ENCODE measurements at places on chromosomes 13 and 19.

GRCh38 chr13:93499991-93500390, 273.4 kb downstream of the GPC6 start:
- DNase-seq = no peak

DNA sequence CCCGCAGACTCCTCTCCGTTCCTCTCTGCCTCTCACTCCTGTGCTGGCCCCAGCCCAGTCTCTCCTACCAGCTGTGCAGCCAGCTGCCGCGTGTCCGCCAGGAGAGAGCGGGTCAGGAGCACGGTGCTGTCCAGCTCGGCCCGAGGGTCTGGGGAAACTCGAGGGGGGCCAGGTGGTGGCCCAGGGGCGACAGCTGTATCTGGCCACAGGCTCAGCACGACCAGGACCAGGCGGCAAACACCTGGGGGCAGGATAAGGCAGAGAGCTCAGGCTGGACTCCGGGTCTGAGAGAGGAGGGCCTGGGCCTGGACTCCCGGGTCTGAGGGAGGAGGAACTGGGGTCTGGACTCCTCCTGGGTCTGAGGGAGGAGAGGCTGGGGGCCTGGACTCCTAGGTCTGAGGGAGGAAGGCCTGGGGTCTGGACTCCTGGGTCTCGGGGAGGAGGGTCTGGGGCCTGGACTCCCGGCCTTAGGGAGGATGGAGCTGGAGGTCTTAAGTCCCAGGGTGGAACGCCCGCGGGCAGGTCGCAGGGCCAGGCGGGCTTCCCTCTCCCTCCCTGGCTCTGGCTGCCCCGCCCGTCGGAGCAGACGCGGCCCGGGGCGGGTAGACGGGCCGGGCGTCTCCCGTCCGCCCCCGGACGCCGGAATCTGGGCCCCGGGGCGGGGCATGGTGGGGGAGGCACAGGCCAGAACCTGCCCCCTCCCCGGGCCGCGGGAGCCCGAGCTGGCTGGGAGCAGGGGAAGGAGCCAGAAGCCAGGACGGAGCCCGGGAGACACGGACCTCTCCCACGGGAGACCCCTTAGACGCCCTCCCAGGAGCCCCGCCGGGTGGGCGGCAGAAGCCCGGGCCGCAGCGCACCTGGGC, 1.3 kb downstream of the IL11 start:
- DNase-seq = peak; percentile 61

GRCh38 chr13:76594435-76594834, 291.8 kb downstream of the KCTD12 start:
- no peak for DNase-seq

GRCh38 chr13:25291691-25292090, 4.4 kb upstream of the MTMR6 start:
- DNase-seq = no peak

DNA sequence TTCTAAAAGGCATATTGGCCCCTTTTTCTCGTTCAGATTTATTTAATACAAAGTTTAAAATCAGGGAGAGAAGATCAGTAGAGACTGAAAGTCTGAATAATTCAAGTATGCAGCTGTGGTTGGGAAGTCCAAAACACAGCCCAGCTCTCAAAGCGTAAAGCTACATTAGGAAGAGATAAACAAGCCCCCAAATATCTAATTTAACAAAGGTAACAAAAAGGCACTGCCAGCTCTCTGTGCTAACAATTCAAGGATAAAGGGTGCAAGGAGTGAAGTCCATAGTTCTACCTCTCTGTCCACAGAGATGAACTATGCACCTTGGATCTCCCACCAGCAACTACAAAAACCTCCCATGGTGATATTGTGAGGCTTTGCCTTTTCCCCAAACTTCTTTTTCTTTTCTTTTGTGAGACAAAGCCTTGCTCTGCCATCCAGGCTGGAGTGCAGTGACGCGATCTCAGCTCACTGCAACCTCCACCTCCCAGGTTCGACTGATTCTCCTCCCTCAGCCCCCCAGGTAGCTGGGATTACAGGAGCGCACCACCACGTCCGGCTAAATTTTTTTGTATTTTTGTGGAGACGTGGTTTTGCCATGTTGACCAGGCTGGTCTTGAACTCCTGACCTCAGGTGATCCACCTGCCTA, 104.4 kb downstream of the LHFPL6 start:
- no peak for DNase-seq

Data from tongue (tissue), 3 donors.